Stimulated activated CD4-positive, alpha-beta T cell treated with anti-CD3 and anti-CD28 coated beads, Interleukin-1b, Interleukin-23, amount 100 ng/mL, for 1 hour (primary cell): ENCODE measurements at places on chromosomes 13 and 19.
A peak's percentile ranks its signal among the peaks of the same experiment; 100 is the strongest.

- DNase-seq = no peak
Measured at GRCh38 chr13:99293178-99293577, 14.0 kb downstream of the GPR183 start.

GRCh38 chr13:46288570-46289259 is 77.0 kb downstream of the LRRC63 start:
- DNase-seq = no peak

- DNase-seq = no peak
Measured at GRCh38 chr13:76764429-76764828, 121.8 kb downstream of the KCTD12 start.

- no peak for DNase-seq
Measured at GRCh38 chr19:52270266-52270885, 989 bp downstream of the ZNF766 start.

DNA sequence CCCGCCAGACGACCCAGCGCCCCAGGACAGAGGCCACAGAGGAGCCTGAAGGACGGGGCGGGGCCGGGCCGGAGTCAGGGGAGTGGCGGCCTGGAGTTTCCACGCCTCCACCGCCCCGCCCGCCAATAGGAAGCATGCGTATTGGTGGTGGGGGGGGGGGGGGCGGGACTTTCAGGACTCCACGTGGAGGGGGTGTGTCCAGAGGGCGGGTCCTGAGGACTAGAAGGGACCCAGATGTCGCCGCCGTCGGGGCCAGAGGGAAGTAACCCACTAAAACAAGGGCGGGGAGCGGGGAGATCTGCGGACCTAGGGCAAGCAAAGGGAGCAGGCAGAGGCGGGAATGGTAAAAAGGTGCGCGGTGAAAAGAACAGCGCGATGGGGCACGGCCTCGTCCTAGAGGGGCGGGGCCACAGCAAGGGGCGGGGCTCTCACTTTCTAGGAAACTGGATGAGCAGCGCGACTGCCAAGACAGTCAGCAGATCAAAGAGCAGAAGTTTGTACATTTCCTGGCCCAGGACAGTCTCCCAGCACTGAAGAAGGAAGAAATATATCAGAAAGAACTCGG is 2.8 kb upstream of the LENG1 start:
- peak; percentile 74 for DNase-seq

GRCh38 chr13:44921931-44922758 is 67.1 kb downstream of the NUFIP1 start:
- no peak for DNase-seq

DNA sequence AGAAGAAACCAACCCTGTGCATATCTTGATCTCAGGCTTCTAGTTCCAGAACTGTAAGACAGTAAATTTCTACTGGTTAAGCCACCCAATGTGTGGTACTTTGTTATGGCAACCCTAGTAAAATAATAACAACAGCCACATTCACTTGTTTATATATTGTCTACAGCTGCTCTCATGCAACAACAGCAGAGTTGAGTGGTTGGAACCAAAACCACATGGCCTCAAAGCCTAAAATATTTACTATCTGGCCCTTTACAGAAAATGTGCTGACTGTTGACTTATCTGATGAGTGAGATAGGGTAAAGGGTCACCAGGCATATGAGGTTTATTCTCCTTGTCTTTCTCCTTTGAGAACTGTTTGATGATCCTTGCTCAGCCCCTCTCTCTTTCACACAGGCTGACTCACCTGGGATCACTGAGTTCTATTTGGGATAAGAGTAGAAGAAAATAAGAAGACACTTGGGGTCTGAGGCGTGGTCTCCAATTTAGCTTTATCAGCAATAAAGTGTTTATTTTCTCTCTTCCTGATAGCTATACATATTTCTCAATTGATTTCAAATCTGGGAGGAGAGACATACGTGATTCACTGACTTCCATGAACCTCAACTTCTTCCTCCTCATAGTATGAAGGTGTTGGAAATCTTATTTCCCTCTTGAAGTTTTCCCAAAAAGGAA is 227.5 kb upstream of the STARD13 start:
- DNase-seq = no peak

DNA sequence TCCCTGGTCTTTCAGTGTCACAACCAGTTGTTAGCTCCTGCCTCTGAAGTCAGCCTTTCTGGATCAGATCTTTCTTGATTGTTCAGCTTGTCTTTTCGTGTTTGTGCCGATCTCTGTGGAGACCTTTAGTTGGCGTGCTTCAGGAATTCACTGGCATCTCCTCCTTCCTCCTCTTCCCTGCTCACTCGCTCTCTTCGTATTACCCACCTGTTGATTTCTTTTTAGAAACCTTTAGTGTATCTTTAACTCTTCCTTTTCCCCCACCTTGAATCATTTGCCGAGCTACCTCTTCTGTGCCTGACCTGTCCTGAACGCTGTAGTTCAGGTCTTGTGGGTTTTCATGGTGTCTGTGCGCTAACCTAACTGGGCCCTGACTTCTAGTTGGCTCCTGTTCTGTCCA is 64.0 kb upstream of the TEX29 start:
- no peak for DNase-seq

- DNase-seq = no peak
Measured at GRCh38 chr19:27522223-27522622, 1690.7 kb downstream of the UQCRFS1 start.

DNA sequence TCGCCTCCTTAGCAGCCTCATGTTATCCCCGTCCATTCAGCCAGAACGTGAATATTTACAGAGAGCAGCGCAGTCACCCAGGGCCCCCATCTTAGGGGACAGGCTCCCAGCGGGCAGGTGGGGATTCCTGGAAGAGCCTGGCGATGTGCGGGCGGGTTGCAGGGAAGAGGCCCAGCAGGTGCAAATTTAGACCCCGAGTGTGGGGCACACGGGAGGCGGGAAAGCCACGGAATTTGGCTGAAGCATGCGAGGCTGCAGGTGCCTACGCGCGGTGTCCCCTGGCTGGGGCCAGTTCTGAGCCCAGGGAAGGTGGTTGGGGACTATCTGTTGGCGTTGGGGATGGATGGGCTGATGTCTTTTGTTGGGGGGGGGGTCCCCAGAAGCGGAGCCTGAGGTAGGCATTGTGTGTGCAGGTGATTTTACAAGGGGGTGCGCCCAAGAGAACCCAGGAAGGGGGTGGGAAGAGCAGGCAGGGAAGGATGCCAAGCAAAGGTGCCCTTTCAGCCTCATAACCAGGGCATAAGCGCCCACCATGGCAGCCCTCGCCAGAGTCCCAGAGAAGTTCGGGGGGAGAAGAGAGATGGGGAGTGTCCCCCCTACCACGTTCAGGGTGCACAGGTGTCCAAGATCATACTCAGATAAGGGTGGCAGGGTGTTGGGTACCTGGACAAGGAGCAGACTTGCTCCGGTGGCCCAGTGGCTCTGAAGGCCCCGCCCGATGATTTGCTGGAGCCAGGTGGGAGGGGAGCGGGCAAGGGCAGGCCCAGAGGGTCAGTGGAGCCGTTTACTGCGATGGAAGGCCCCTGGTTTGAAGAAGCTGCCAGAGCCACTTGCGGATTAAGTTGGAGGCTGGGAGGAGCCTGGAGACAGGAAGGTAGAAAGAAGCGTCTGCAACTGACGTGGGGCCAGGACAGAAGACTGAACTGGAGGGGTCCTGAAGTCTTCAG is 1.2 kb downstream of the TPGS1 start:
- DNase-seq = no peak

DNA sequence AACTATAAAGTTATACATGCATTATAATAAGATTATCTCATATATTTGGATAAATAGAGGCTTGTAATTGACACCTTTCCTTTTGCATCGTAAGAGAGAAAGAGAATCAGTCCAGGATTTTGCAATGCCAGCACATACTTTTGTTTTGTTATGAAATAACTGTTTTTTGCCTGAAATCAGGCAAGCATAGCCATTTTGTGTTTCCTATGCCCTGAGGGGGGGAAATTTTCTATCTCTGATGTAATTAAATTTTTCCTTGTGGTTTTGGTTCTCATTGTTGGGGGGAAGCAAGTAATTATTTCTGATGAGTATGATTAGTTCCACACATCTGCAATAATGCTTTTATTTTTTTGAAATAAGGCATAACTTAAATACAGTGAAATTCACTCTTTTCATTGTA is 229.4 kb downstream of the NDFIP2 start:
- DNase-seq = no peak

DNA sequence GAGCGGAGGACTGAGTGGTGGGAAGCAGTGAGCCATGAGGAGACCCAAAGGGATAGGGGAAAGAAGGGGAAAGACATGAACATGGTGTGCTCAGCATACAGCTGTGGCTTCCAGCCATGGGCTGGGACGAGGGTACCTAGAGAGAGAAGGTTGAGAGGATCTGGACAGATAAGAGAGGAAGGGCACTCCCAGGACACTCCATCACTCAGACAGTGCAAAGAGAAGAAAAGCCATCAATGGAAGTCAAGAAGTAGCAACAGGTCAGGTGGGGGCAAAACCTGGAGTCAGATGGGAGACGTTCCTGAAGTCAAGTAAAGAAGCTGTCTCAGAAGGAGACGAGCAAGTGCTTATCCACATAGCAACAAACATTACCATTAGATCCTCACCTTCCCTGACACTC is 40.2 kb upstream of the UBAC2 start:
- DNase-seq = no peak

GRCh38 chr13:86848716-86849115 is 822.5 kb upstream of the SLITRK5 start:
- DNase-seq = no peak

DNA sequence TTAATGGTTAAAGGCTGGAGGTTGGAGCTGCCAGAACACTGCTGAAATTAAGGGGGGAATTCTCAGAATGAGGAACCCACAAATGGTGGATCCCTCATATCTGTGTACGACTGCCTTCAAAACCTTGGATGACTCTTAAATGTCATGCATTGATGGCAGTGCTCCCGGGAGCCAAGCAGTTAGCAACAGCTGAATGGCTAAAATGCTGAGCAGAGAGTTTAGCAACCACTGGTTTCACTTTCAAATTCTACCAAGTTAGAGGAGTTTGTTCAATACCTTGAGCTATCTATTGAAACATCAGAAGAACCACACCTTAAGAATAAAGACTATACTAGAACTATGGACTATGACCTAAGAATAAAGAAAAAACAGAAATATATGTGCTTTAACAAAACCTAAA is 41.4 kb downstream of the UQCRFS1 start:
- no peak for DNase-seq
